Central memory CD4-positive, alpha-beta T cell (primary cell): ENCODE measurements at places on chromosomes 1 and 21.

DNA sequence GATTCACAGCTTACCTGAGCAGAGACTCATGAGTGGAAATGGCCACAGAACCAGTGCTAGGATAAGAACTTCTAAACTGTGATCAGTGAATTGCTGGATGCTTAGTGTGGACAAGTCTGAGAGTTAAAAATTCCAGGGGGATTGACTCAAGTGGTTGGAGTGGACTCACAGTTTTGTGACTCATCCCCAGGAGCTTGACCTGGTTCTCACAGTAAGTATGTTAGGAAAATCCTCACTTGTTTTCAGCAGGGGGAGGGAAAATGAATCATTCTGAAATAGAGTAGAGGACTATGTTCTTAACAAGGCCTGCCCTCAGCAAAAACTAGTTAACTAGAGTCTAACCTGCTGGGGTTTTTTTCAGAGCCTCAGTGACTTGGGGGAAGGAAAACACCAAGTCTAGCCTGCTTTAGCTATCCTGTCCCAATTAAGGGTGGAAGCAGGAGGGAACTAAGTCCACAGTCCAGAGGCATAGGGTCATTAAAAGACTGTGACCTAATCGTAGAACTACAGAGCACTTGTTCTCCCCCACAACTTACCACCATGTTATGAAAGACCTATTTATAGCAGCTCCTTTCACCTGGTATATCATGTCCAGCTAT, 6.1 kb upstream of the CDC73 start:
- no peak for DNase-seq

DNA sequence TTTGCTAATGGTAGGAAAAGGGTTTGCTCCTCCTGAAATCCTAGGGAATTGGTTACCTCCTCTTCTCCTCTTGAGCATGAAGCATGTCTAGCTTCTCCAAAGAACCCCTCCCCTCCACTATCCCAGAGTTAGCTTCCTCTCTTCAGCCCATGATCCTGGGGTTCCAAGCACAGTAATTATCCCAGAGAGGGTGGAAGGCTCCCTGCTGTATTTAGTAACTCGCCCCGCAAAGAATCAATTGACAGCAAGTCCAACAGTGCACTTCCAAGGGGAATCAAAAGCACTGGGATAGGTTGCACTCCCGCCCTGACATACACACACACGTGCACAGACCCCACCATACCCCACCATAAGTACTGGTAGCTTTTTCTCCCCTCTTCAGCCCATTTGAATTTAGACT, 3.1 kb downstream of the S100A8 start:
- no peak for DNase-seq

DNA sequence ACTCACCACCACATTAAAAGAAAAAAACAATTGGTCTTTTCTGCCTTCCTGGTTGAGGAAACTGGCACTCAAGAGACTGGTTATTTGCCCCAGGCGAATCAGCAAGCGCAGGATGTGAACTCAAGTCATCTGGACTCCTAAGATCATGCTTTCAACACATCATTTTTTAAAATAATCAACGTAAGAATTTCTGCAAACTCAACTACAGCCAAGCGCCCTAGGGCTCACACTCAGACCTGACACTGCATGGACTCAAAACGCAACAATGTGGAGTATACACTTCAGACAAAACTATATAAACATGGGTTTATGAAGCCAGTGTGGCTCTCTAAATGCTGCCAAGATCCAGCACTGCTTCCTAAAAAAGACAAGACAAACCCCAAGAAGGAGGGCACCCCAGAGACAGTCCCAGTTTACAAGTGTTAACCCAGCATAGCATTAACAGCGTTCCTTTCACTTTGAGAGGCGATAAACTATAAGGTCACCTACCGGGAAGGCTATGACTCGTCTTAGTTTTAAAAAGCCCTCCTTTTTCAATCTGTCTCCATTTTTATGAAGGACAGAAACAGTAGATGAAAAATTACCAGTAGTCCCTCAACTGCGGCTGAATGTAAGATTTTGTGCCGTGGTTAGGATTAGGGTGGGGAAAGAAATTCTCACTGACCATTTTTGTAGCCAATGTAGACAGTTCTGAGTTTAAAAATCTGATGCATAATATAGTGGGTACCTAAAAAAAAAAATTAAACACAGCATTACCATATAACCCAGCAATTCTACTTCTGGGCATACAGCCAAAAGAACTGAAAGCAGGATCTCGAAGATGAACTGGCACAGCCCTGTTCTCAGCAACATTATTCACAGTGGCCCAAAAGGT, 54.8 kb downstream of the SIPA1L2 start:
- DNase-seq: no peak

DNA sequence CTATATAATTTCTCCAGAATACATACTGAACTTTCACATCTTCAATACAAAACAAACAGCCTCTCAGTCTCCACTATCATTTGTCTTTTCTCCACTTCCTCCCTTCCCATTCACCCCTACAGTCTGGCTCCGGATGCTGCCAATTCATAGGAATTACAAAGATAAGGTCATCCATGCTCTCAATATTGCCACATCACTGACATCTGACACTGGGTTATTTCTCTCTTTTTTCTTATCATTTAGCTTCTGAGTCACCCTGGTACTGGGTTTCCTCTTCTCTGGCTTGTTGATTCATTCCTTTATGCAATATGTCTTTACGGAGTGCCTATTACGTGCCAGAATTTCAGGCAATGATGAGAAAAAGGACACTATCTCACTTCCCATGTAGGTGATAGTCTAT, 3.1 kb upstream of the SH3BP5L start:
- no peak for DNase-seq

DNA sequence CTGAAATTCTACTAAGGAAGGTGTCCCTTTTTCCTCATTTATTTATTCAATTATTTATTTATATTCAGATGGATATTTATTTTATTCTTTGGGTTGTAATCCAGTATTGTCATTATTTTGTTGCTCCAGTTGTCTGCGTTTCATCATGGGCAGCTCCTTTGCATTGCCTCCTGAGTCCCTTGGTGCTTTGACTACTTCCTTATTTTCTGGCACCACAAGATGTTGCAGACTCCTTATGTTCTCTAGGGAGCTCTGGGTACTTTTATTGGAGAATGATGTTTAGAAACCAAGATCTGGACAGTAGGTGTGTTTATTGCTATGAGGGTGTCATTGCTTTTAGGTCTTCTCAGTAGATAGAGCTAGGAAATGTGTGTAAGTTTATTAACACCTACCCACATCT, 59.9 kb upstream of the ERRFI1 start:
- DNase-seq: no peak

DNA sequence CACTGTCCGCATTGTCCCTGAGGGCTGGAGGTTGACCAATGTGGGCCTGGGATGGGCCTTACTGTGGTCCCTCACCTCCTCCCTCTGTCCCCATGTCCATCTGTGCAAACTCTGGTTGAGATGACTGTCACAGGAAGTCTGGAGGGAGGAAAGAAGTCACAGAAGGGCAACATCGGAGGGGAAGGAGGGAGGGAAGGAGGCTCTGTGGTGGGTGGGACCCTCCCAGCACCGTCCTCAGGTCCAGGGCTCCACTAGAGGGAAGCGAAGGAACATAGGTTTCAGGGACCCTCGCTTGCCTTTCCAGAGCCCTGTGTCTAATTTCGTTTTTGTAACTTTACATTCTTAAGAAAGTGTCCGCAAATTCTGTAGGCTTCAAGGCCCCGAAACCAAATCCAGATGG, 111.3 kb upstream of the SLC44A3 start:
- DNase-seq: no peak

- no peak for DNase-seq
These were observed 6.7 kb downstream of the TAF1A start for GRCh38 chr1:222583079-222583478.

DNA sequence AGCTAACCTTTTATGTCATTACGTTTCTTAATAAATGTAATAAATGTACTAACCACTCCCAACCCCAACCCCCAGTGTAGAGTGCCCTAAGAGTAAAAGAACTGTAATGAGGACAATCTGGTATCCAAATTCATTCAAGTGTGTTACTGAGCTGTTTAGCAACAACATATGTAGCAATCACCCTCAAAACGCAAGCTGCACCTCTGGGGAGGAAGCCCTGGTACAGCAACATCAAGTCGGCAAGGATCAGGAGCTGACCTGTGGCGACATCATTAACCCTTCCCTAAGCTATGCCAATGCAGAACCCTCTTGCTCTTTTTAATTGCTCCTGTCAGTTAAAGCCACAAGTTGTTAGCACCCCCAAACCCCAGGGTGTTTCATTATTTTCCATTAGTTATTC, 47.1 kb downstream of the STX6 start:
- no peak for DNase-seq

- DNase-seq: no peak
These were observed 76.6 kb upstream of the F3 start for GRCh38 chr1:94617957-94618739.

GRCh38 chr1:19232524-19232846, 18.8 kb downstream of the EMC1 start:
- DNase-seq: no peak

GRCh38 chr21:42863504-42863870, 15.9 kb downstream of the WDR4 start:
- no peak for DNase-seq

DNA sequence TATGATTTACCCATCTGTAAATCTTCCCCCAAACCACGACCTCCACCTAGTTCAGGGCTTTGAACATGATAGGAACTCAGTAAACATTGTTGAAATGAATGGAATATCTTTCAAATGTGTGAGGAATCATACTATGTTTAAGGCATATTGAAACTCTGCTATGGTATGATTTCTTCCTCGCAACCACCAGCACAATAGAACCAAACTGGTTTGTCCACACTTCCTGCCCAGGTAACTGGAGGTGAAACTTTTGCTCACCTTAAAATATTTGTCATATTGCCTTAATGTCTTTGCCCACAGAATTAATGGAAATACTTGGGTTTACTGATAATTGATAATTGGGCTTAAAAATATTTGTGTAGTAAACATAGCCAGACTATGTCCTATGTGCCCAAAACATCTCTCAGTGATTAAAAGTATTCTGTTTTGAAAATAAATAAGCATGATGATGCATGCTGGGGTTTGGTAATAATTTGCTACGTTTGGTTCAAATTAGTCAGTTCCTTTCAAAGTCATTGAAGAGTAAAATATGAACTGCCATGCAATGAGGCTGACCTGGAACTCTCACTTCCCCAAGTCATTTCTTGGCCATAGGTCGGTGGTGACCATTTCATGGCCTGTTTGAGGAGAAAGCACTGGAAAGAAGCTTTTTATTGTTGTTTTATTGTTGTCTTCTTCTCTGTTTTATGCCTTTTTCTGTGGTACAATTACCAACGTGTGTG, 73.3 kb downstream of the TNFSF18 start:
- no peak for DNase-seq

DNA sequence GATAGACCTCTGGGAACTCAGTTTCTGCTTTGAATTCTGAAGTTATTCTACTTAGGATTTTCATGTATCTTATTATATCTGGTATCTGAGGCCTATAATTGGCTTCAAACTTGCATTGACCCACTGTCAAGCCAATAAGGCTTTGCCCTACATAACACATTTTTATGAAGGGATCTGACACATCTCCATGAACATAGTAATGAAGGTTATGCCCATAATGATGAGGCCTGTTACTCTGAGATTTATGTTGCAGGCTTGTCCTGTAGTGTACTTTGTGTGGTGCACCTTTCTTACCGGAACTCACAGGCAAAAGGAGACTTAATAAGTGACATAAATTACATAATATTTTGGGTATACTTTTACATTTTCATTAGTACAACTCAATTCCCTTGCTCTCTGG, 14.1 kb downstream of the RGL1 start:
- DNase-seq: no peak

- no peak for DNase-seq
These were observed 148.5 kb upstream of the TNR start for GRCh38 chr1:175891783-175892309.

GRCh38 chr1:240833075-240833474, 221.1 kb upstream of the GREM2 start:
- no peak for DNase-seq
